HFFc6 (cell line): ENCODE measurements at places on chromosomes 16 and 17. TPM values are rescaled to one million over a fixed set of nuclear protein-coding genes. Genes with fewer than 3 reads are reported as not detected.
A peak's percentile ranks its signal among the peaks of the same experiment; 100 is the strongest.

GRCh38 chr17:8628609-8629169, 1.8 kb downstream of the MYH10 start:
- DNase-seq, result no peak
- H3K27ac ChIP-seq, result peak overlapping the region; percentile 92
- H3K27me3 ChIP-seq, result peaks cover 5% of the 10 kb centered on the region; the same call in 1 of the 2 replicates
- peaks cover 31% of the 10 kb centered on the region for H3K4me1 ChIP-seq

GRCh38 chr16:77066896-77067496, 124.0 kb upstream of the MON1B start:
- H3K4me3 ChIP-seq, result no peak overlapping the region
- no peaks in the 10 kb centered on the region for H3K4me1 ChIP-seq
- no peak for DNase-seq
- no peak overlapping the region for H3K27ac ChIP-seq
- peaks cover 2% of the 10 kb centered on the region; the same call in 1 of the 2 replicates for H3K27me3 ChIP-seq

- H3K27ac ChIP-seq, result no peak overlapping the region
- no peaks in the 10 kb centered on the region for H3K36me3 ChIP-seq
- peak overlapping the region; percentile 56; the same call in 1 of the 2 replicates for H3K4me3 ChIP-seq
Measured at GRCh38 chr17:81026266-81027036, 8.5 kb upstream of the BAIAP2 start.

DNA sequence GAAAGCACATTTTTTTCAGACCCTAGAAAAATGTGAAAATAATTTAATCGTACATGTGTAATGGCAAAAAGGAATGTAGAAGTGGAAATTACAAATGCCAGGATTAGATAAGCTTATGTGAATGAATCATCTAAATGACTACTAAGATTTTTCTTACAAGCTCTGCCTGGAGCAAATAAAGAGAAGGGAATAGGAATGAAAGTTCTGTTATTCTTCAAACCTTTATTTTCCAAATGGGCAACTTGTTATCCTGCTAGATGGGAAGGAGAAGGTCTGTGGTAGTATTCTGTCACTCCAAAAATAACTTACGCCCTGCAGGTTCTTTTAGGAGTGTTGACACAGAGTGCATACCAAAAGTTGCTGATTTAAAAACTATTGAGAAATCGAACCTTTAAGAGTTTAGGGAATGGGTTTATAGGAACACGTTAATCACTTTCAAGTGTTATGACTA, 9.7 kb downstream of the CTCF start:
- peak overlapping the region; percentile 65 for H3K4me3 ChIP-seq
- H3K4me1 ChIP-seq, result peaks cover 25% of the 10 kb centered on the region
- peak; percentile 73 for DNase-seq
- peak overlapping the region; percentile 77 for H3K27ac ChIP-seq
- H3K27me3 ChIP-seq, result no peaks in the 10 kb centered on the region

Gene IQCK
- total RNA-seq, result 2.3 and 3.7 TPM in 2 replicates

Gene MYADML2
- total RNA-seq, result not detected in 3 replicates
